ENCODE measurements at places on chromosomes 5 and 9.

DNA sequence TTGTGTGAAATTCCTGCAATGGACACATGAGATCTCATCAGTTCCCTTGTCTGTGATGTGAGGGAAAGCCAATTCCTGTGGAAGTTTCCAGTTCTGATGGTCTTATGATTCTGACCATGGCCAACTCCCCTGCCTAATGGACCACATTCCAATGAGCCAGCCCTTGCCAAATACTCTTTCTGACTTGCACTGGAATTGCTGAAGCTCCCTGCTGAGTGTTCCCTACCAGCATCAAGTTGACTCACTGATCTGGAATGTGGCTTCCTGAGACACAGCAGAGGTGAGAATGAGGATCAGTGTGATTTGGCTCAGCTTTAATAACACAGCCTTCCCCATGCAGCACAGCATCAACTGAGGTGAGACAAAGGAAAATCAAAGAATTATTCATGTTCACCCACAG is 427.8 kb downstream of the KDM4C start:
- DNase-seq = no peak

- DNase-seq = no peak
Observed at GRCh38 chr5:164352695-164353094, 847.3 kb downstream of the MAT2B start.

DNA sequence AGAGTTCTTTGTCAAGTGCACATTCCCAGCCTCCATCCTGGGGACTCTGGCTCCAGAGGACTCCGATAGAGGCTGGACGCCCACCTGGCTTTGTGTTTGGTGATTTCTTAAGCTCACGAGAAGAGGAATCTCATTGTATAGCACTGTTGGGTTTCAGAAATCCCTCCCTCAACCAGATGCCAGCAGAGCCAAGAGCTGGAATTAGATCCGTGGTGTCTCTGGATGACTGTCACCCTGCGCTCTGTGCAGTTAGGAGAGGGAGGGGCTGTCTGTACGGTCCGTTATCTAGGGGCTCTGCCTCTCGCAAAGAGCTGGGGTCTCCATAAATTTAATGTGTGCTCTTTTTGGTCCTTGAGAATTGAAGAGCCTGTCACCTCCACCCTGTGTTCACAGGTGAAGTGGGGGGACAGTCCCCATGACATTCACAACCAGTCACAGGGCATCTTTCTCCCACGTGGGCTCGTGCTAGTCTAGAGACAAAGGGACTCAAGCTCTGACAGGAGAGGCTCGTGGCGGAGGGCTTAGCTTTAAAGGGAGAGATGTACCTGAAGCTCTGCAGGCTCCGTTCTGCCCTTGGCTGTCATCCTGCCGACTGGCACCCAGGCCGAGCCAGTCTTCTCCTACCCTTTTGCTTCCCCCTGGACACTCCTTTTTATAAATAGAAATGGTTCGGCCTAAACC is 41.4 kb downstream of the FAM78A start:
- DNase-seq = no peak

DNA sequence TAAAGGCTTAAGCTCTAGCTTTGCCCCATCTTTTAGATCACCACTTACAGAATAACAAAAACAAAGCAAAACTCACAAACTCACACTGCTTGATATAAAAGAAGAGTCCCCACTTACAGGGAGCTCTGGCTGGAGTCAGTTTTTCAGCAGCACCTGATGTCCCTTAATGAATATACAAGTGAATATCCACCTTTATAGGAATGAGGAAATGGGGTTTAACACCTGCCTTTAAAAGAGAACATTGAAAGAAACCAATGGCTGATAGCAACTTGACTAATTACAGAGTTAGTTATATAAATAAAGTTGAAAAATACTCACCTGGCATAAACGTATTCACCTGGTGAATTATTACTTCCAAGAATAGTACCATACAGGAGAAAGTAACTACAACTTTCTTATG is 20.7 kb upstream of the PURA start:
- no peak for DNase-seq

DNA sequence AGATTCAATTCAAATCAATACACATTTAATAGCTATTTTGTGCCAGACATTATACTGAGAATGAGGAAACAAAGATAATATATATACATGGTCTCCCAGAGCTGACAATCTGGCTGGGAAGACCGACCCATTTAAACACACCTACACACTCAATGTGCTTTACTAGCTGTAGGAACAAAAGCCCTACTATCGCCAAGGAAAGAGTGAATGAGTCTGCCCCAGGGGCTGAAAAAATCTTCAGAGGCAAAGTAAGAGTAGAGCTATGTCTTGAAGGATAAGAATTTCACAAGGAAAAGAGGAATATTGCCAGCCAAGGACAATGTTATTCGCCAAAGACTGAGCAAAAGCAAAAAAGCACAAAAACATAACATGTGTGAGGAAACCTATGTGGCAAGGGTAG is 6.6 kb downstream of the PFDN1 start:
- DNase-seq = no peak

DNA sequence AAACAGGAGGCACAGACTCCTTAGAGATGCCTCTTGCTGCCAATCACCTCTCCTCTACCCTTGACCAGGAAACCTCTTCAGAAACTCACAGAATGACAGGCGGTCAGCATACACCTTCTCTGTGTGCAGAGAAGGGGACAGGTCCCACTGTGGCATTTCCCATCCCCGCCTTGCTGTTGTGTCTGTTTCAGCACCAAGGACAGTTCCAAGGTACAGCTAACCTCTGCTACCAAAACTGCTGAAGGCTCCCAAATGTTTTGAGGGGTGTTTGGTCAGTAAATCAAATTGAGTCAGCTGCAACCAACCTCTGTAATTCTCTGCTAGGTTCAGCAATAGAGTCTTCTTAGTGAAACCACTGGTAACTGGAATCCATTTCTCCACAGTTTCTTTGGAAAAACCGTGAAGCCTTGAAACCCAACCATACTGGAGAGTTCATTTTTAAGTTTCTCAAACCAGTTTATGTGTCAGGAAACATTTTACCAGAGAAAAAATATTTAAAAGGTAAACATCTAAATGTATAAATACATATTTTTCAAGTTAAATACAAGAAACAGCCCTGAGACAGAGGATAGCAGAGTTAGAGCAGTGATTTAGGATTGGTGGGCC is 122.0 kb downstream of the DRD1 start:
- peak; percentile 32 for DNase-seq

DNA sequence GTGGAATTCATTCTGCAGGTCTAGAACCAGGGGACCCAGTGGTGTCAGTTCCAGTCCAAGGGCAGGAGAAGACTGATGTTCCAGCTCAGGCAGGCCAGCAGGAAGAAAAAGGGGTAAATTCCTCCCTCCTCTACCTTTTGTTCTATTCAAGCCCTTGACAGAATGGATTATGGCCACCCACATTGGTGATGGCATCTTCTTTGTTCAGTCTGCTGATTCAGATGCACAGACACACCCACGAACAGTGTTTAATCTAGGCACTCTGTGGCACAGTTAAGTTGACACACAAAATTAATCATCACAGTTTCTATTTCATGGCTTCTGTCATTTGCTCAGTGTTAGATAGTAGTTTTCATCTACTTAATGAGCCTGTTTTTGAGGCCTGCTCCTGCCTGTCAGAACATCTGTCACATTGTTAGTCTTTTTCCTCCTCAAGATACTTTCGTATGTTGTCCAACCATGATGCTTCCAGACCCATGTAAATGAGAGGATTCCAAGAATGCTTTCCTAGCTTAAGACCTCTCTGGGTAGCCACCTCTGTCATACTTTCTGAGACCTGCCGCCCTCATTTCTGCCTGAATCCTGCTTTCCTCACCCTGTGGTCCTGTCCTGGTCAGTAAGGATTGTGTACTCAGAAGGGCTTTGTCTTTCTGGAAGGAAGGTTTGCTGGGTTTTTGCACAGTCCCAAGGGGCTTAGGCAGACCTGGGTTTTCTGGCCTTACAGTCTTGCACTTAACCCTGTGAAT is 72.5 kb downstream of the SPIN1 start:
- DNase-seq = no peak

GRCh38 chr9:94472806-94473360 is 82.0 kb upstream of the PCAT7 start:
- no peak for DNase-seq

GRCh38 chr5:95731571-95732554 is 727 bp downstream of the RHOBTB3 start:
- DNase-seq = peak; percentile 63

GRCh38 chr5:170270293-170271069 is 27.1 kb downstream of the LCP2 start:
- no peak for DNase-seq

DNA sequence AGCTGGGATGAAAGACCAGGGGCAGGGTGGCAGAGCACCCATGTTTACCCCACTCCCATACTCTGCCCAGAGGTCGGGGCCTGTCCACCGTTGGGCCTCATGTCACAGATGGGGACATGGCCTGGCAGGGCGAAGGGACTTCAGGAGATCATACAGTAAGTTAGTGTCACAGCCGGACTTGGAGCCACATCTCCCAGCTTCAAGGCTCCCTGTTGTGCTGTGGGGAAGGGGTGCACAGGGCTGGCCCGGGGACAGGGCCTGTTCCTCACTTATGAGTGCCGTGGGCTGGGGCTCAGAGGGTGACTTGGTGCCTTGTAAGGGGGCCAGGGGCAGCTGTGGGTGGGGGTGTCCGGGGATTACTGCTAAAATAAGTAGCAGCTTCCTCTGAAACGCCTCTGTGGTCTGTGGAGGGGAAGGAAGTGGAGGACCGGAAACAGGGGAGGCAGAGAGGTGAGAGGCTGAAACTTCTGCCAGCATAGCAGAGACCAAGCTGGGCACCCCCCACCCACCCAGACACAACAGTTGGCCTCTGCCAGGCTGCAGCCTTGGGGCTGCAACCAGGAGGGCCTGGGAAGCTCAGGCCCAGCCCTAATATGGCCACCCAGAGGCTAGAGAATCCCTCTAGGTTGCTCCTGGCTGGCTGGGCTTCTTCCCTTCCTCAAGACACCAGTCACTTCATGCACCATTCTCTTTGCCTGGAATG is 41.1 kb upstream of the NEK6 start:
- no peak for DNase-seq

GRCh38 chr5:19751326-19751725 is 236.7 kb downstream of the CDH18 start:
- DNase-seq = no peak

DNA sequence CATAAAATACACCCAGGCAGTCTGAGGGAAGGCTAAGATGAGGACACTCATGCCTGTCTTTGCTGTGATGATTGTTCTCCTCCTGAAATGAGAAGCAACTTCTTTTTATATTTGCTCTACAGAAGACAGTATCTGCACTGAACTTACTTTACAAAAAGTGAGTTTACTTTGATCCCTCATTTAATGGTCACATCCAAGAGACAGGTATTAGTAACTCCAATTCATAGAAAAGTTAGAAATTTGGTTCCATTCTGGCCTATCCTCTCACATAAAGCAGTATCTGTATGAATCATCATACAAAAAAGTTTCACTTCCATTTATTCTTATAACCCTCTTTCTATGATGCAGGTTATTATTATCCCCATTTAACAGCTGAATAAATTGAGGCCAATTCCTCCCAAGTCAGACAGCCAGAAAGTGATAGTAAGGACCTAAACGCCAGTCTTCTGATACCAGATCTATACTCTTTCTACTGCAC is 15.2 kb downstream of the TSTD2 start:
- no peak for DNase-seq

GRCh38 chr9:6902423-6902822 is 144.7 kb downstream of the KDM4C start:
- DNase-seq = no peak

DNA sequence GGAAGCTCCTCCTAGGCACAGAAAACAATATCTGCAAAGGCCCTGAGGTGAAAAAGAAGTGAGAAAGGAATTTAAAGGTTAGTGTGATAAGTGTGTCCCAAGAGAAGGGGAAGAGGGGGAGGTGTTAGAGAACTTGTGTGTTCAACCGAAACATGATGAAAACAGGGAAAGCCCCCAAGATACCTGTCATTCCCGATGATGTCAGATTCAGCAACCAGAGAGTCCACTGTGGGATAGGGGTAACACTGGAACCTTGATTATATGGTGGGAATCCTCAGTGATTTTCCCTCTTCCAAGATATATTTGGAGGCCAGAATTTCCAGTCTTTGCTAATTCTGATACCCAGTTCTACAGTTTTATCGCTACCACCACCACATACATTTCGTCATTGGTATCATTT is 15.5 kb upstream of the BNC2 start:
- no peak for DNase-seq

DNA sequence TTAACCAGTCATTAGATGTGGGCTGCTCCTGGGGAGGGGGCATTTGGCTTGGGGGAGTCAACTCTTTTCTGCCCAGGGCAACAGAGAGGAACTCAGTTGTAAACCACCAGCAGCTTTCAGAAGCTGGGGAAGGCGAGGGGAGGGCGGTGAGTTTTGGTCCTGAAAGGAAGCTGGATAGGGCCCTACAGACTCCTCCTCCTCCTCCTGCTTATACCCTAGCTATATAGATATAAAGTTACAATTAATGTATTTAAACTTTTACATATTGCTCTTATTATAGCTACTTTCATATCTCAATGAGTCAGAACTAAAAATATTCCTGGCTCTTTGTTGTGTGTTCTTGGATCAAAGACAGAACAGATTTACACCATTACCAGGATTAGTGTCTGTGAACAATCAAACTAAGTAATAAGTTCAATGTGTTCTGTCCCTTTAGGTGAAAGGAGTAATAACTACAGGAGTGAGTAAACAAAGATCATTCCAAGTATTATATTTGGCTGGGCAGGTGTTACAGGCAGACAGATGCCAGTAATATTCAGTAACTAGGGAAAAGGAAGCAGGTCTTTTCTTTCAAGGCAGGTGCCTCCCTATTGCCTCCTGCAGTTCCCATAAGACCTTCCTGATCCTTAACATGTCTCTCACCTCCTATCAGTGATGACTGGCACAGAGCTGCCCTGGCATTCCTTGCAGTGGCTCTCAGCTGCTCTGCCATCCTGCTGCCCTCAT is 20.5 kb upstream of the VPS13A start:
- DNase-seq = no peak

- DNase-seq = no peak
Observed at GRCh38 chr5:124587280-124587679, 159.2 kb downstream of the ZNF608 start.

DNA sequence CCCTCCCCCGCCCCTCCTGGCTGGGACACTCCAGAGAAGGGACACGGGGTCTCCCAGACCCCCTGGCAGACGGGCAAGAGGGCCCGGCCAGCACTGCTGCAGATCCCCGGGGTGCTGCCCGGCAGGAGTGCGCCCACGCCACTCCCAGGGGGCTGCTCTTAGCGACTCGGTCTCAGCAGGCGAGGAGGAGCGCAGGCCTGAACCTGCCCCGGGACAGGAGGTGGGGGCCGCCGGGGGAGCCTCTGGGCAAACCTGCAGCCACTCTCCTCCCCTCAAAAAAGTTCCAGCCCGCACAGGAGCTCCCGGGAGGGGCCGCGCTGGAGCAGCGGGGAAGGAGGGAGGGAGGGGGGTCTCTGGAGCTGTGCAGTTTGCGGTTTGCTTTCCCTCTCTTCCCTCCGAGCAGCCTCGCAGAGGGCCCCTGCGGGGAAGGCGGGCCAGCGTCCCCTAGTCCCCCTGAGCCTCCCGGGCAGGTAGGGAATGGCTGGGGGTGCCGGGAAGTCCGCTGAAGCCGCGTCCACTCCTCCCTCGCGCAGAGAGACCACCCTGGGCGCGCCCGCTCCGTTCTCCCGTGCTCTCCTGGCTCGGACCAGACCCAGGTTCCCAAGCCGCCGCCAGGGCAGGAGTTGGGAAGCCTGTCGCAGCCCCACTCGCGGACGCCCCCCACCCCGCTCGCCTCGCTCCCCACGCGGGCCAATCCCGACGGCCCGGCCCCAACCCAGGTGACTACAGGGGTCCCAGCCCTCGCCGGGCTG is 44.2 kb downstream of the NACC2 start:
- DNase-seq = no peak

GRCh38 chr9:136902259-136902821 is 16.0 kb downstream of the TRAF2 start:
- no peak for DNase-seq
